ENCODE measurements at places on chromosomes 4 and X.

GRCh38 chr4:2725380-2725779 lies 30.8 kb downstream of the TNIP2 start:
- DNase-seq = no peak

- no peak for DNase-seq
Observed at GRCh38 chr4:103199009-103199408, 866 bp upstream of the CENPE start.

DNA sequence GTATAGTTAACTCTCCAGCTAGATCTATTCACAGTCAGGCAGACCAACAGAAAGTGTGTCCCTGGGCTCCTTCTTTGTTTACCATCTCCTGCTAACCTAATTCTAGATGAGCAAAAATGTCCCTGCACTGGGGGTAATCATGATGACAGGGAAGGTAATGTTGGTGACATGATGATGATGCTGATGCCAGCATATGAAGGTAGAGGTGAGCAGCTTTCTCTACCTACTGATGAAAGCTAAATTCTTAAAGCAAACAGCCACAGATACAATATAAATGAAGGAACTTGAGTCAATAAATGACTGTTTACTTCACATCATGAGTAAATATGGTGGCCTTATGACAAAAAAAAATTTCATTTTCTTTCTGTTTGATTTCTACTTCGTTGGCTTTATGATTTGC lies 78.5 kb downstream of the NKX6-1 start:
- DNase-seq = no peak

DNA sequence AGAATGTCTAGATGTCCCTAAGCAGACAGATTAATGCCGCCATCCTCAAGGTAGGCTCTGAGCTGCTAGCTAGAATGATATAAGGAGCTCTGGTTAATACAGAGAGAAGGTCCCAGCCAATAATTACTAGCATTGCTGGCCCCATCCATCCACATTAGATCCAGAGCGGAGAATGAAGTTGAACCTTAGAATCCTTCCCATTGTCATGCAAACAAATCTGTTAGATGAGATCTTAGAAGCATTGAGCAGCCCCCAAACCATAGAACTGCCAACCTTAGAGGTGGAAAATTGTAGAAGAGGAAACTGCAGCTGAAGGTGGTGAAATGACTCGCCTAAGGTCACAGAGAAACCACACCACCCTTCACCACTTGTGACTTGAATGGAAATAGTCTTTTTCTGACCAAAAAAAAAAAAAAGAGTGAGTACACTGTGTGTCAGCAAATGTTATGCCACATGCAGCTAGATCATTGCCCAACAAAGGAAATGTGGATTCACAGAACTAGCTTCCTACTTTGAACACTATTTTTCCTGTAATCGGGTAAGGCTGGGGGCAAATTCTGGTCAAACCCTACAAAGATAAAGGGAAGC lies 162.1 kb downstream of the SMIM20 start:
- no peak for DNase-seq

DNA sequence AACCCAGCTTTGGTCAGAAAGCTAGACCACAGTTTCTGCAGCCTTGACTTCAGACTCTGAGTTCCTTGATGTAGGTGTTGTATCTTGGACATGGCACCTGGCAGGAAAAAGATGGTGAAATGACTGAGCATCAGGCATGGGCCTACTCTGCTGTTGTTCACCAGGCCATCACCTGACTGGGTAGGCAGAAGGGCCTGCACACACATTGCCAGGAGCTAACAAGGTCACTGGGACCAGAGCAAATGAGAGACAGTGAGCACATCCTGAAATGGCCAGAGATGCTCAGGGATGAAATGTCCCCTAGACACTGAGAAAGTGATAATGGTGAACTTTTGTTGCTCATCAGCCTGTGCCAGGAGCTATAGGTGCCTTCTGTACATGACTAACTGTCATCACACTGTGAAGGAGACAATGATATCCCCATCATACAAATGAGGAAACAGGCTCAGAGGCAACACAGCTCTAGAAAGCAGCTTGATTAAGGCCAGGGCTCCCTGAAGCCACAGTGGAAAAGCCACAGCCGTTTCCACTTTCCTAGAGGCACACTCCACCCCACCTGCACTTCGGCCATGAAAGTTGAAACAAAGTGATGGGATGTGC lies 128.3 kb downstream of the TSPAN5 start:
- no peak for DNase-seq

DNA sequence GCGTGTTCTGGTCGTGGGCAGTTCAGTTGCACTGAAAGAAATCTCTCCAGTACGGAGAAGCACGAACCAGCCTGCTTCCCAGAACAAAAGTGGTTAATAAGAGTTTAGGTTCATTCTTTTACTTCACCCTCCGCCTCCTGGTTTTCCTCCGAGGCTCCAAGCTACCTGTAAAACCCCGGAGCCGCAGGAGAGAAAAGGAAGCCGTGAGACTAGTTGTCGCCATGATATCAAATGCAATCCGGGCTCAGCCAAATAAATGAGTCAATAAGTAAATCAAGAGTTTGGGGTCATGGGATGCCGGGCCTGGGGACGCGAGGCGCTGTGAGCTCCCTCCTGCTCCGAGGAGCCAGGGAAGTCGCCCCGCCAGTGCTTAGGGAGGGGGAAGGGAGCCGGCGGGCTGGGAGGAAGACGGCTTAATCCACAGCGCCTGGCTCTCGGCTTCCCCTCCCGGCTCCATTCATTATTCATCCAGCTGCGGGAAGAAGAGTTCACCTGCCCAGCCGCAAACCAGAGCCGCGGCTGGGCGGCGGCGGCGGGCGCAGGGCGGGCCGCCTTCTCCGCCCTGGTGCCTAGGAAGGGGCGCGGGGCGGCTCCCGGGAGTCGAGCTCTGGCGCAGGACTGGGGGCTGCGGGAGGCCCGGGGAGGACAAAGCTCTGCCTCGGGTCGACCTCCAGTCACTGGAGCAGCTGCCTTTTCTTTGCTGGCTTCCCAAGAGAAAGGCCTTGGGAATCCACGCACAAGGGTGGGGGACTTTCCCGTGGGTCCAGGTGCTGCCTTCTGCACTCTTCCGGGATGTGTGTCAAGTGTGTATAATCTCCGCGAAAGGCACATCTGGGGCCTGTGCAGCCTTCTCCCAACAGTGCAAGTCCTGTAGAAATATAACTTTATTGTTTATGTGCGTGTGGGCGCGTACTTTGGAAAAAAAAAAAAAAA lies 1.7 kb downstream of the FRAS1 start:
- DNase-seq = no peak

All from activated CD8-positive, alpha-beta memory T cell treated with anti-CD3 and anti-CD28 coated beads for 1 hour (primary cell).